Activated CD4-positive, alpha-beta T cell treated with anti-CD3 and anti-CD28 coated beads for 24 hours (primary cell): ENCODE measurements at places on chromosomes 5 and 9.

DNA sequence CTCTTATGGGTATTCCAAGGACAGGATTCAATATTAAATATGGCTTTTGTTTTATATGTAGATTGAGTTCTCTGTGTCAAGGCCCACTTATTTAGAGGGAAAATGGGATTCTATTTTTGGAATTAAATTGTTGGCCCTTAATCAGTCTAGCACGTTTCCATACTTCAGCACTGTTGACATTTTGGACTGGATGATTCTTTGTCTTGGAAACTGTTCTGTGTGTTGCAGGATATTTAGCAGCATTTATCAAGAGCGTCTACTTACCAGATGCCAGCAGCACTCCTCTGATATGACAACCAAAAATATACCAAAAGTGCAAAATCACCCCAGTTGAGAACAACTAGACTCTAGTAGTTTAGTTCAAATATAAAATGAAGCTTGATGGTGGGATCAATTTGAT, 1027.0 kb upstream of the COX7C start:
- no peak for DNase-seq

- DNase-seq: no peak
These were observed 70.0 kb upstream of the KLF9 start for GRCh38 chr9:70484232-70485130.

- peak; percentile 52 for DNase-seq
These were observed 27.9 kb upstream of the BASP1 start for GRCh38 chr5:17189381-17190036.

DNA sequence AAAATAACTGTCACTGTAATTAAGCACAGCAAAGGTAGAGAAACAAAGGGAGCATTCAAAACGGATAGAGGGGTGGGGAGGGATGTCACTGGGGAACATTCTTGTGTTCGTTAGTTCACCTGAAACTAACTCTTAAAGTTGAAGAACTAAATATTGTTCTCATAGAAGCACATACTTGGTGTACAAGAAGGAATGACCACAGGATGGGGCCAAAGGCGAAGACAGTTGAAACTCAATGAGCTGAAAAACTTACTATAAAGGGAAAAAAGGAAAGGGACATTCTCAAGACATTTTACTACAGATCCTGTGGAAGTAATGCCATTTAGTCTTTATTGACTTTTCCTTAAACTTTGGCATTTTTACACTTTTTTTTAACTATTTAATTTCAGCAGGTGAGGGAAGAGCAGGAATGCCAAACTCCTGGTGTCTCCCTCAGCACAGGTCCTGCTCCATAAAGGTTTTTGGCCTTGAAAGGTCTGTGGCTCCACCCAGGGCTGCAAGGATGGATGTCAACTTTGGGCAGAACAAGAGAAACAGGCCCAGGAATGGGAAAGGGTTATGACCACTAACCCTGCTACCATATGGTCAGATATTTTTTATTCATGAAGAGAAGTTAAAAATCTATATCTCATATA, 197.6 kb upstream of the RASA1 start:
- DNase-seq: no peak

DNA sequence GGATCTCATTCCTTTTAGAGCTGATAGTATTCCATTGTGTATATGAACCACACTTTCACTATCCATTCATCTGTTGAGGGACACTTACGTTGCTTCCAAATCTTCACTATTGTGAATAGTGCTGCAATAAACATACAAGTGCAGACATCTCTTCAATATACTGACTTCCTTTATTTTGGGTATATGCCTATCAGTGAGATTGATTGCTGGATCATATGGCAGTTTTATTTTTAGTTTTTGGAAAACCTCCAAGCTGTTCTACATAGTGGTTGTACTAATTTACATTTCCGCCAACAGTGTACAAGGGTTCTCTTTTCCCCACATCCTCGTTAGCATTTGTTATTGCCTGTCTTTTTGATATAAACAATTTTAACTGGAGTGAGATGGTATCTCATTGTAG, 33.8 kb upstream of the LECT2 start:
- no peak for DNase-seq

- DNase-seq: no peak
These were observed 928 bp upstream of the SELENOP start for GRCh38 chr5:42812620-42813019.

- DNase-seq: no peak
These were observed 10.6 kb downstream of the TENT4A start for GRCh38 chr5:6723816-6724300.

DNA sequence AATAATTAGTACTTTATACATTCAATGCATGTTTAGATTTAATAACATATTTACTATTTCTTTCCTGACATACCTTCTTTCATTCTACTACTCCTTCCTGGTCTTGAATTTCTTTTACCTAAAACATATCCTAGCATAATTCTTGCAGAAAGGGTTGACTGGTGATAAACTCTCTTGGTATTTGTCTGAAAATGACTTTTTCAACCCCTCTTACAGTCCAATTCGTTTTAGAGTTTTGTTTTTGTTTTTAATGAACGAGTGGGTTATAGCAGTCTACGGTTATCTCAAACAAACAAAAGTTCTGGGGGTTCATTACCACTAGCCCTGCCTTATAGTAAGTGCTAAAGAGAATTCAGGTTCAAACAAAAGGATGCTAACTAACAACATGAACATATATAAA, 69.6 kb upstream of the ALDH1B1 start:
- DNase-seq: no peak

DNA sequence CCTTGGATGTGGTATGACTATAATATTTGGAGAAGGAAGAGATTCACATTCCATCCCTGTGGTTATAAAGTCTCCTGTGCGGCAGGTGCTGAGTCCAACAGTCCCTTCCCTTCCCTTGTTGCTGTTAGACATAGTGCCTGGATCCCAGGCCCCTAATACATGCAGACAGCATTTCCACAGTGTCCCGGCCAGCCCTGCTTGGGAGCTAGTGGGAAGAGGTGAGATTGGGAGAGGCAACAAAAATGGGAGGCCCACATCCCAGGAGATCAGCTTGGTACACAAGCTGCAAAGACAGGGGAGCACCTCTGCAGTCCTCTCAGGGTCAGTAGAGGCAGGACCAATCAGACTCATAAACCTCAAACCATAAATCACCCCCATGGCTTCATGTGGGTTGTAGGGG, 3.3 kb upstream of the NEURL1B start:
- no peak for DNase-seq

DNA sequence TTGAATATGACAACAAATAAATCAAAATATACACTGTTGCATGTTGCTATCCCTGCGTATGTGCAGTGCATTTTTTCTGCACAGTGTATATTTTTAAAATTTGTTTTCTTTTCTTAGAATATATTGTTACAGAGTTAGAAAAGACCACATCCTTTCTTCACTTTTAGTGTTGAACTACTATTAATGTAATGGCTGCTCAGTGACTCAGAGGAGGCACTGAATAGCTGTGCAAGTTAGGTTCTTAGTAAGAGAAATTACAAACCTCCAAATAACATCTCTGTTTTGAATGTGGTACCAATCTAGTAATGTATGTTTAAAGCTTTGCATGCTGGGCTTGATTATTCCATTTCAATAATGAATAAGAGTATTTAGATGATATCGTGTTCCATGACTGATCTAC, 208.9 kb upstream of the PRR16 start:
- no peak for DNase-seq

GRCh38 chr5:178265746-178266145, 33.1 kb upstream of the PHYKPL start:
- DNase-seq: no peak

DNA sequence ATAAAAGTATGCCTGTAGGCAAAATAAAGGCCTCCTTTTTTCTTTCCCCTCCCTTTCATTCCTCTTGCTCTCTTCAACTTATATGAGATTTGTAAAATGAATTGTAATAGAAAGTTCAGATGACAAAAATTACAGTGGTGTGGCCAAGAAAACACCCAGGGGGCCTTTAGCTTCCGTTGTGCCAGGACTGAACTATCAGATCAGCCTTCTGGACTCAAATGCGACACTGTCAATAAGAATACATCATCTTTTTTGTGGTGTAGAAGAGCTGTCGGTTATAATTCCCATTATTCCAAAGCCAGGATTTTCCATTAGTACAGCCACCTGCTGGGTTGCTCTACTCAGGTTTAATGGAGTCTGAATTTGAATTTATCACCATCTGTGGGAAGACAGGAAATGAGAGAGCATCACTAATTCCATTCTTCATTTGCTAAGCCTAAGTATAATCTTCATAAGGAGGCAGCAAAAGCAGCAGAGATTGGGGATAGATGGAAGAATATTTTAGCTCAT, 443.4 kb downstream of the ANXA1 start:
- no peak for DNase-seq

GRCh38 chr5:165616490-165617405, 2111.3 kb downstream of the MAT2B start:
- DNase-seq: no peak
